Activated CD4-positive, alpha-beta T cell treated with anti-CD3 and anti-CD28 coated beads, Interleukin-2, amount 50 U/mL, for 16 hours (primary cell): ENCODE measurements at places on chromosomes 7 and 10.

DNA sequence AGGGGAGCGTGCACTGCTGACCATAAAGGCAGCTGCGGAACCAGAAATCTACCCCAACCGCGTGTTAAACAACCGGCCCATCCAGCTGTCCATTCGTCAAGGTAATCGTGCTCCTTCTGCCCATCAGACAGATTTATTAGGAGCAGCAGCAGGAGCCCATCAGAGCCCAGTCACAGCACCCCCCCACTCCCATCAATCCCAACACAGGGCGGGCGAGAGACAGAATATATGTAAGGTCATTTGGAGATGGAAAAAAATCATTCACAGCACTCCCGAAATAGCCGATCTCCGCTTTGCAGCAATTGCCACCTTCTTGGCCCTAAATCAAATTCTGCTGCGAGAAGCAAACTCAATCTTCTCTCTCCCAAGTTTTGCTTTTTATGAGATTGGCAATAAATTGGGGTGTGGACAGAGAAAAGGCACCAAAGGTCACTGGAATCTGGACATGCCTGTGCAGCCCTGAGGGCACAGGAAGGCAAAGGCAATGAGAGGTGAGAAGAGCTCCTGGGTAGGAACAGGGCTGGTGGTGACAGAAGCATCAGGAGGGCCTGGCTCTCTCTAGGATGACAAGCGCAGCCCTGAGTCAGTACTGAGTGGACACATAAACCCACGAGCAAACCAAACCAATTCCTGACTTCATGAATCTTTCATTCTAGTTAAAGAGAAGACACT is 145.0 kb upstream of the ZMIZ1 start:
- DNase-seq, result no peak

DNA sequence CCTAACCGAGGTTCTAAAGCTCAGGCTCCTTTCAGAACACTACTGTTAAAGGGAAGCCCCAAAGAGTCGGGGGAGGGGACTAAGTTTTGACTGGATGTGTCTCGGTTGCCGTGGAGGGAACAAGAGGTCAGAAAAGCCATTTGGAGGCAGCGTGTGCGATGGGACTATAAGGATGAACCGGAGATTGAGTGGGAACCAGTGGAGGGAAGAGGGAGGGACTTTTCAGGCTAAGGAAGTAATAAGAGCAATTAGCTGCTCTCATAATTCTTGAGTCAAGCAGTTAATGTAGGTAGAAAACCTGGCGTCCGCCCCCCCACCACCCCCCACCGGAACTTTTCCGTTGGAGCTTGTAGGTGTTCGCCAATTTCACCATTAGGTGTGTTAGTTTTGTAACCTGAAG is 491 bp upstream of the AKAP9 start:
- DNase-seq, result peak; percentile 38

DNA sequence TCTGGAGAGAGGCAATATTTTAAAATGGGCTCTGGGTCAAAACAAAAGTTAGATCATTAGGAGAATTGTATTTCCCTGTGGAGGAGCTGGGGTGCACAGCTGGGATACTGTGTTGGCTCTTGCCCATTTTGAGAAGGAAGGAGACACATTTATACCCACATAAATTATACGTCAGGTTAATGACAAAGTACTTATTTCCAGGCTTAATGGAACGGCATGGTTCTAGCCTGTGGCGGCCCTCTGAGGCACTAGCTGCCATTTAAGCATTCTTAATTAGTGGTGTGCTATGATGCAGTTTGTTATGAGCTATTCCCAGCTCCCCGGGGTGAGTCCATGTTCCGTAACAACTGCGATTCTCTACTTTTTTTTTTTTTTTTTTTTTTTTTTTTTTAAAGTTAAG is 193.5 kb downstream of the SEC23IP start:
- no peak for DNase-seq

- DNase-seq, result no peak
Observed at GRCh38 chr7:75867390-75867717, 11.5 kb upstream of the RHBDD2 start.

- DNase-seq, result no peak
Observed at GRCh38 chr10:8462565-8462964, 408.1 kb downstream of the GATA3 start.

GRCh38 chr10:111077785-111078504 is 1.1 kb downstream of the ADRA2A start:
- no peak for DNase-seq

GRCh38 chr10:62058476-62058875 is 157.0 kb downstream of the ARID5B start:
- DNase-seq, result no peak

- no peak for DNase-seq
Observed at GRCh38 chr10:90417476-90418210, 440.2 kb downstream of the HTR7 start.

GRCh38 chr10:6885284-6885683 is 305.2 kb upstream of the PRKCQ start:
- no peak for DNase-seq

GRCh38 chr10:45151467-45152214 is 150.9 kb downstream of the ZNF22 start:
- no peak for DNase-seq

- no peak for DNase-seq
Observed at GRCh38 chr7:6273380-6273837, 985 bp upstream of the CYTH3 start.

DNA sequence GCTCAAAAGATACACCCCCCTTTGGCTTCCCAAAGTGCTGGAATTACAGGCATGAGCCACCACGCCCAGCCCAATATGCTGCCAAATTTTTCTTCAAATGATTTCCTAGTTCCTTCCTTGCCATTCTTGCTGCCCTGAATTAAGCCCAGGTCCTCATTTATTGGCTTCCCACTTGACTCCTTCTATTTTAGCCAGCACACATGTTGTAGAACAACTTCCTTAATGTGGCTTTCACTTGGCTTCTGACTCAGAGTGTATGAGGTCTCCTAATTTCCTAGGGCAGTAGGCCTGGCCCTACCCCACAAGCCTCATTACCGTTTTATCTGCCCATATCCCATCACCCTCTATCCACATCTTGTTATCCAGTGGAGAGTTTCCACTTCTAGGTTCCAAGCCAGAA is 21.8 kb upstream of the HIPK2 start:
- no peak for DNase-seq

DNA sequence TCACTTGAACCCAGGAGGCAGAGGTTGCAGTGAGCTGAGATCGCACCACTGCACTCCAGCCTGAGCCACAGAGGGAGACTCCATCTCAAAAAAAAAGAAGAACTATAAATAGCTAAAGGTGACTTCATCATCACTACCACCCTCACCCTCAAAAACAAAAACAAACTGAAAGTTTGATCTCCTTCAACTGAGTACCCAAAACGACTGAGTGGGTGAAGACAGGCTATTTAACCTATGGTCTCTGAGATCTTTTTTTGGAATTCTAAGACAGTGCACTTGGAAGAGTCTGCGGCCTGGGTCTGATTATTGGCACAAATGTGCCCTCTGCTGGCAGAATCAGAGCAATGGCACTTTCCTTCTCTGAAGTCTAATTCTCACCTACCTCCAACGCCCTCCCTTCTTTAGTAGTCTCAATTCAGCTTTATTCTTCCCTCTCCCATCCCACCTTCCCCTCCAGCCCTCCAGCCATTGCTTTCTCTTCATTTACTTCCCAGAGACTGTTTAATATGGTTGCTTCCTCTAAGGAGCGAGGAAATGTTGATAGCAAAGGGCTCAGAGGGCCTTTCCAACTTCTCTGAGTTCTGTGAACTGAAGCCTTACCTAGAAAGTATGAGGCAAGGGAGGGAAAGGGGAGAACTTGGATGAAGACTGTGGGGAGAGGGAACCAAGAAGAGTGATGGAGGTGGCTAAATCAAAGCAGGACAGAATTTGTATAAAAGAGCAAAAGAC is 2.9 kb upstream of the MYOZ1 start:
- peak; percentile 67 for DNase-seq

DNA sequence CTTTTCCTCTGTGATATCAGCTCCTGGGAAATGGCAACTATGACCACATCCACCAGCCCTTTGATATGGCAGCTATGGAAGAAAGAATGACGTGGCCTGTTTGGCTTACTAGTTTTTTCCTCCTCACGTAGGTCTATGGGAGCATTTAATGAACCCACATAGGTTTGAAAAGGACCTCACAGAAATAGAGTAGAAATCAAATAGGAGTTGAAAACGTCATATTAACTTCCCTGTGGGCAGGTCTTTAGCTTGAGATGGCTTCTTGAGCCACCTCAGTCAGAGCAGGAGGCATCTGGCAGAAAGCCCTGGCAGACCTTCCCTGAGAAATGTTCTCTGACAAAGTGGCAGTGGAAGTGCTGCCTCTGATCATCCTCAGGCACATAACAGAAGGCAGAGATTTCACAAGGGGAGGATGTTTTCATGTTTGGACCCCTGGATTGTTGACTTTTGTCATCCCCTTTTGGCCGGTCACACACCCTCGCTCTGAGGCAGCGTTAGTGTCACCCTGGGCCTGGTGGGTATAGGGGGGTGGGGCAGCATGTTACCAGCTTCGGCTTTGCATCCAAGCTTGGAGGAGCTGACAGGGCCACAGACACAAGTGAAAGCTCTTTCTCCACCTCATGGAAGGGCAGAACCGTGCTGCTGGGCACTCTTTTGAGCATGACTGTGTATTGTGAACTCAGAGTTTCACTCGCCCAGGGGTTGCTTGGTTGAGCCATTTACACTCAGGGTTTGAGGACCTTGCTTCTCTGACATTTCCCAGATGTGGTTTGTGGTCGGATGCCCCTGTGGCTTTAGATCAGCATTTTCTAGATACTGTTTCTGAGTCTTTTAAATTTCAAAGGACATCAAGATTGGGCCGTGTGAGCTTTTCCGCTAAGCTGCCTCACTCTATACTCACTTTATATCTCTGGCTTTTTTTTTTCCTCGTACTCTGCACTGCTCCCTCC is 184.2 kb downstream of the STK31 start:
- DNase-seq, result peak; percentile 85

GRCh38 chr10:127984945-127985344 is 78.0 kb downstream of the PTPRE start:
- no peak for DNase-seq

- peak; percentile 28 for DNase-seq
Observed at GRCh38 chr7:74312418-74313028, 23.3 kb downstream of the CLIP2 start.

- no peak for DNase-seq
Observed at GRCh38 chr7:136845899-136846465, 22.5 kb upstream of the CHRM2 start.

GRCh38 chr10:88127766-88128165 is 264.3 kb downstream of the PTEN start:
- no peak for DNase-seq

DNA sequence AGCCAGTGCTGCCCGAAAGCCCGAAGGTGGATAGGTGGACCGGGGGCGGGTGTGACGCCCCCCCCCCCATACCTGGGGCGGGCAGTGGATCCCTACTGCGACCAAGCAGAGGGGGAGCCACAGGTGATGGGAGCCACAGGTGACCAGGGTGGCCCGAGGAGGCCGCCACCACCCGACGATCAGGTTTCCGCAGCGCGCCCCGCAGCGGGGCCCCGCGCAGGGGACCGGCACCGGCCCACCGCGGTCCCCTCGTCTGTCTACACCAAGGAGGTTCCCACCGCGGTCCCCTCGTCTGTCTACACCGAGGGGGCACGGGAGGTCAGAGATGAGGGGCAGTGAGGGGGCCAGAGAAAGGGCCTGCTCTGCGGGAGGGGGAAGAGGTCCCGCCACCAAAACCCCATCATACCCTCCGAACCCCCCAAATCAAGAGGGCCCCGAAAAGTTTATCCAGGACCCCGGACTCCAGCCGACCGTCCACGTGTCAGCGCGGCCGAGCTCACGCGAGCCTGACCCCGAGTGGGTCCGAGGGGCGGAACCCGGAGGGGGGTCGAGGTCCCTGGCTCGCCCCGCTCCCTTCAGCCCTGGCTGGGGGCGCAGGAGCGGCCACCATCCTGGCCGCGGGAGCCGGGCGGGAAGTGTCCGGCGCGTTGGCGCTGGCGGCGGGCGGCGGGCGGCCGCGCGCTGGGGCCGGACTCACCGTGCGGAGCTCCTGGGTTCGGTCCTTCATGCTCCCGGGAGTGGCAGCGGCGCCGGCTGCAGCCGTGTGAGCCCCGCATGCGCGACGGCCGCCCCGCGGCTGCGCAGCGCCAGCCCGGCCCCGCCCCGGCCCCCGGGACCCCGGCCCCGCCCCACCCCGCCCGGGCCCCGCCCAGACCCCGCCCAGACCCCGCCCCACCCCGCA is at the start of gene STX1A:
Gene STX1A (minus strand): TSS at position 765 of the 901 bp plus-strand sequence. CDS start 38 bp downstream, at position 727.
- peak; percentile 73 for DNase-seq

DNA sequence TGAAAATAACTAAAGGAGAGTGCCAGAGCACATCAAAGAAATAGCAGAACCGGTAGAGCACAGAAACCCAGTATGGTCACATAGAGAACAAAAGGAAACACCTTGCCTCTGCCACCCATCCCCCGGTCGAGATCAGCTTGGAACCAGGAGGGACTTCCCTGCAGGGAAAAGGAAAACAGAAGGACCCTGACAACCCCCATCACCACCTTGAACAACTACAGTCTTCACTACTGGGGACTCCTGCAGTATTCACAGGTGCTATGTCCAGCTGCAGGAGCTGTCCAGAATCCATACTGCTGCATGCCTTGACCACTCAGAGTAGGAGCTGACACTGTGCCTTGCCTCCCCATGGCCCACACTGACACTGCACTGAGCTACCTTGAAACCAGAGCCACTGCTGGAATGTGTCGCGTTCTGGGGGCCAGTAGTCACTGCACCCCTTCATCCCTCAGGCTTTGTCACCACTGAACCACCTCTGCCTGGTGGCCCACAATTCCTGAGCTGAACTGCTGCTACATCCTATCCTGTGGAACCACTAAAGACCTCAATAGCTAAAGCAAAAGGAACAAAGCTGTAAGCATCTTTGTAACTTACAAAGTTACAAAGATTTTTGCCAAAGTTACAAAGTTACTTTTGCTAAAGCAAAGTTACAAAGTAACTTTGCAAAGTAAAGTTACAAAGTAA is 66.8 kb downstream of the TRIL start:
- no peak for DNase-seq

GRCh38 chr10:120313715-120314114 is 143.3 kb upstream of the PLPP4 start:
- no peak for DNase-seq

GRCh38 chr10:88322324-88323063 is 260.6 kb downstream of the RNLS start:
- DNase-seq, result no peak

DNA sequence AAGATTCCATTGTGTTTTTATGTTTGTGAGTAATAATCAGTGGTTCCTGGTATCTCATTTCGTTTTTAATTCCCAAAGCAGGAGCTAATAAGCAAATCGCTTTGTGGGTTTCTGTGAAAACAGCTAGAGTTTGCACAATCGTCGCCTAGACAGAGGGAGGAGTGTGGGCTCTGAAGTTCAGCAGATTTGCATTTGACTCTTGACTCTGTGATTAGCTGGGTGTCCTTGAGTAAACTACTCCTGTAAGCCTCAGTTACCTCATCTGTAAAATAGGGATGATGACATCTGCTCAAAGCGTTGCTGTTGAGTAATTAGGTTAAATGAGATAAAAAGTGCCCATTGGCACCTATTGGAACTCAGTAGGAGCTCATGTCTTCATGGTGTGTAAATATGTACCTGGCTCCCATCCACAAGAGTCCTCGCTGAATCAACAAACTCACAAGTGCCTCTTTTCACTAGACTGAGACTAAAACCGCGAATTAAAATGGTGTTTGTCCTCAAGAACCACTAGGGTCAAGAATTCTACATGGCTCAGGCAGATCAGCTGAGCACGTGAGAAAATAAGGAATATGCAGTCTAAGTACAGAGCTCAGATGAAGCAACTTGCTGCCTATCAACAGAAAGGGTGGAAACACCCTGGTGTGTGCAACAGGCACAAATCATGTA is 385.8 kb upstream of the C7orf33 start:
- no peak for DNase-seq

- peak; percentile 85 for DNase-seq
Observed at GRCh38 chr10:119165171-119166117, at the start of gene SFXN4. SFXN4 (minus strand) TSS chr10:119165714; CDS start chr10:119165647, 67 bp downstream.
